ENCODE measurements at places on chromosomes 6 and 20. TPM values are rescaled to one million over a fixed set of nuclear protein-coding genes. Genes with fewer than 3 reads are reported as not detected.

DNA sequence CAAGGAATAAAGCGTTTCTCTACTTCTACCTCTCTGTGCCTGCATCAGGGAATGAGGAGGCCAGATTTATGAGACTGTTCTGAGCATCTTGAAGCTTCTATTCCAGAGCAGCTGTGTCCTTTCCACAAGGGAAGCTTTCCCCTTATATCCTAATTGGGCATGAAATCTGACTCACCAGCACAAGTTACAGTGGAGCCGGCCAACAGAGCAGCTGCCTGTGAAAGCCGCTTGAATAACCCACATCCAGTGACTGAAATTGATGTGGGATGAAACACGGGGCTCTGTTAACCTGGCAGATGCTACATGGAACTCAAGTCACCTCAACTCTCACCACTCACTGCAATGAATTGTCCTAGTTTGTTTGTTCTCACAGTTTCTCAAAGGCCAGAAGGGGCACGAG, 400.3 kb downstream of the TFAP2A start:
- no peak overlapping the region for H3K4me3 ChIP-seq
- no peaks in the 10 kb centered on the region for H3K36me3 ChIP-seq
- H3K27ac ChIP-seq, result no peak overlapping the region
- no peaks in the 10 kb centered on the region for H3K4me1 ChIP-seq

Gene ELMO2
- 65.4 TPM for total RNA-seq

Gene C20orf204
- total RNA-seq, result 0.41 TPM

Gene ADGRG6
- 6.7 TPM for total RNA-seq

DNA sequence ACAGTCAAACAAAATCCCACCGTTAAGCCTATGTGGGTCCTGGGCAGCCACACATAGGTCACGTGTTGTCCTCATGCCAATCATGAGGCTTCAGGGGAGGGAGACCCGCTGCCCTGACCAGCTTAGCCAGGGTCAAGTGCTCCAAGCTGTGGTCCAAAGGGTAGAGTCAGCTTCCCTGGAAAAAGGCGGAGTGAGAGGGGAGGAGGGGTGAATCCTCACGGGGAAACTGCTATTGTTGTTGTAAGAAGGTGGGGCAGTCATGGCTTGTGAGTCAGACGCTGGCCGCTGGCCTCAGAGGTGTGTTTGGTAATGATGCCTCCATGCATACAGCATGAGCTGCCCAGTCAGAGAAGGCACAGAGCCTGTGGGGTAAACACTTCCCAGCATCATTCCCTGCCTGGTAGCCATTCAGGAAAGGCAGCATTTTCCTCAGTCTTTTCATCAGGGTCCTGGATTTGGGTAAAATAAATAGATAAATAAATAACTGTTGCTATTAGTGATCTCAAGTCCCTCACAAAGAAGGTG, 8.7 kb downstream of the CST3 start:
- no peaks in the 10 kb centered on the region for H3K27me3 ChIP-seq
- no peak overlapping the region for H3K27ac ChIP-seq
- DNase-seq, result no peak
- H3K4me1 ChIP-seq, result no peaks in the 10 kb centered on the region
- no peak overlapping the region for H3K4me3 ChIP-seq
- no peaks in the 10 kb centered on the region for H3K36me3 ChIP-seq

DNA sequence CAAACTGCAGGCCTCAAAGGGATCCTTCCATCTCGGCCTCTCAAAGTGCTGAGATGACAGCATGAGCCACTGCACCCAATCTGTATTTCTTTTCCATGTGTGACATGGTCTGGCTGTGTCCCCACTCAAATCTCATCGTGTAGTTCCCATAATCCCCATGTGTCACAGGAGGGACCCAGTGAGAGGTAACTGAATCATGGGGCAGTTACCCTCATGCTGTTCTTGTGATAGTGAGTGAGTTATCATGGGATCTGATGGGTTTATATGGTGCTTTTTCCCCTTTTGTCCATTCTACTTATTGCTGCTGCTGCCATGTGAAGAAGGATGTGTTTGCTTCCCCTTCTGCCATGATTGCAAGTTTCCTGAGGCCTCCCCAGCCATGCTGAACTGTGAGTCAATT, 10.3 kb upstream of the BRPF3 start:
- DNase-seq, result no peak
- H3K36me3 ChIP-seq, result no peaks in the 10 kb centered on the region
- H3K27me3 ChIP-seq, result no peaks in the 10 kb centered on the region

GRCh38 chr20:50551288-50551687, 41.1 kb downstream of the PTPN1 start:
- H3K36me3 ChIP-seq, result no peaks in the 10 kb centered on the region
- no peak for DNase-seq
- H3K4me1 ChIP-seq, result peaks cover 51% of the 10 kb centered on the region
- no peaks in the 10 kb centered on the region for H3K27me3 ChIP-seq

Gene VIP
- total RNA-seq, result not detected

Gene SYCP2
- 0.36 TPM for total RNA-seq

GRCh38 chr6:105509506-105510331, 106.8 kb upstream of the PREP start:
- H3K27ac ChIP-seq, result no peak overlapping the region
- no peak for DNase-seq
- H3K4me3 ChIP-seq, result no peak overlapping the region
- H3K4me1 ChIP-seq, result no peaks in the 10 kb centered on the region
- no peaks in the 10 kb centered on the region for H3K36me3 ChIP-seq

Gene CARMIL1
- total RNA-seq, result 13.3 TPM

Gene SLC22A1
- not detected for total RNA-seq

- H3K36me3 ChIP-seq, result no peaks in the 10 kb centered on the region
- DNase-seq, result no peak
- H3K27ac ChIP-seq, result no peak overlapping the region
- H3K4me3 ChIP-seq, result no peak overlapping the region
- H3K27me3 ChIP-seq, result no peaks in the 10 kb centered on the region
- H3K4me1 ChIP-seq, result no peaks in the 10 kb centered on the region
Observed at GRCh38 chr6:38708496-38708895, 5.6 kb upstream of the GLO1 start.

DNA sequence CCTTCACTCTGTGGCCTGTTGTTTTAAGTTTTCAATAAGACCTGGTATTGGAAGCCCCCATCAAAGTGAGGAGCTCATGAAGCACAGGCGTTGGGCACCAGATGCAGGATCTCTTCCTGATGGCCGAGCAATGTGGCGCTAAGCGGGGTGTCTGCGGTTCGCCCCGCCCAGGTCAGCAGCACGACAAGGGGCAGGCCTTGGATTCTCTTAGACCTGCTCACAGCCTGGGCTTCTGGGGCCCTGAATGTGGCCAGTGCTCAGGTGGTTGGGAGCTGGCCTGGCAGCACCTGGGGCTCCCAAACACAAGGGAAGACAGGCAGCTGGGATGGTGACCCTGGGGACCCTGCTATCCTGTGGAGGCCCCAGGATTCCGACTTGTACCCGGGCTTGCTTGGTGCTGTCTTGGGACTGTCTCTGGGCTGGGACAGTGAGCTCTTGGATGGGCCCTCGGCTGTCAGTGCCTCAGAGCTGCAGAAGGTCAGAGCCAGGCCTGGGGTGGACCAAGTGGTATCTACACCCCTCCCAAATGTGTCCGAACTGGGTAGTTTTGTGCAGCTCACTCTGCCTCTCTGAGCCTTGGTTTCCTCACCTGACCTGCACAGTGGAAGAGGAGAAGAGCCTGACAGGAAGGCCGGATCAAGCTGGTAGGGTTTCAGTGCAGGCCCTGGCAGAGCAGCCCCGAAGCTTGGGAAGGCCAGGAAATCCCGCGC, 69.1 kb downstream of the PHACTR3 start:
- no peak overlapping the region for H3K4me3 ChIP-seq
- H3K27ac ChIP-seq, result no peak overlapping the region
- H3K27me3 ChIP-seq, result no peaks in the 10 kb centered on the region
- H3K4me1 ChIP-seq, result no peaks in the 10 kb centered on the region
- DNase-seq, result no peak
- H3K36me3 ChIP-seq, result no peaks in the 10 kb centered on the region

DNA sequence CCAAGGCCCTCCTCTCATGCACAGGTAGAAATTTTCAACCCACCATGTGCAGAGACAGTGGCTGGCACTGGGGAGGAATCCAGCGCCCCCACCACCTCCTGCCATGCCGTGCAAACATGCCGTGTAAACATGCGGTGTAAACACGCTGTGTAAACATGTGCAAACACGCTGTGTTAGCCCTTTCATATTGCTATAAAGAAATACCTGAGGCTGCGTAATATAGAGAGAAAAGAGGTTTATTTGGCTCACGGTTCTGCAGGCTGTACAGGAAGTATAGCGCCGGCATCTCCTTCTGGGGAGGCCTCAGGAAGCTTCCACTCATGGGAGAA, 218.3 kb downstream of the TAF4 start:
- DNase-seq, result no peak
- no peak overlapping the region for H3K4me3 ChIP-seq
- H3K27ac ChIP-seq, result no peak overlapping the region
- no peaks in the 10 kb centered on the region for H3K36me3 ChIP-seq
- no peaks in the 10 kb centered on the region for H3K27me3 ChIP-seq
- no peaks in the 10 kb centered on the region for H3K4me1 ChIP-seq

DNA sequence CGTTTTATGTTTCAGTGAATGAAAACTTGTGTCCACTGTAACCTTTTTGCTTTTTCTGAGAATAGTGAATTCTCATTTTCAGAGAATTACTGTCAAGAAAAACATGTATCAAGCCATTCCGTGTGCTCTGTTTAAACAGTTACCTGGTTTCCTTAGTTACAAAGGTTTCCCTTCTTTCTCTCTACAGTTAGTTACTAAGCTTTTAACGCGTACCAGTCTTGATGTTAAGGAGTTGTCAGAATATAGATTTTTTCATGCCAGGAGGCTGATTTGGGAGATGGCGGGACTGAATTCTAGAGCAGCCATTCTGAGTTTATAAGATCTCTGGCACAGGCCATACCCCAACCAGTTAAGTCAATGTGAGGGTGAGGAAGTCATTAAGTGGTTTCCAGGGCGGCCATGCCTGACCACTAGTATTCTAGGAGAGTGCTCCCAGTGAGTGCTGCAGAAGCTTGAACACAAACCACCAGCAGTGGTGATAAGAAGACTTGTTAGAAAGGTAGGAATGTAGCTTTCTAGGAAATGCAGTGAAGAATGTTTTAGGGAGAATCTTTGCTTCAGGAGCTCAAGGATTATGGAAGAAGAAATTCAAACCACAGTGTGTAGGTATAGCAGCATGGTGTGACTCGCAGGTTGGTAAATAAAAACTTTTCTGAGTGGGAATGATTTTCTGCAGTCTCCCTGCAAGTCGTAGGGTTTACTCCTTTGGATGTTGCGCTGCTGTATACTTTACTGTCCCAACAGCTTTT, 112.9 kb downstream of the JARID2 start:
- H3K27me3 ChIP-seq, result no peaks in the 10 kb centered on the region
- H3K4me3 ChIP-seq, result no peak overlapping the region
- H3K4me1 ChIP-seq, result peaks cover 8% of the 10 kb centered on the region
- H3K36me3 ChIP-seq, result no peaks in the 10 kb centered on the region
- DNase-seq, result no peak
- no peak overlapping the region for H3K27ac ChIP-seq

GRCh38 chr6:2793534-2794151, 28.4 kb downstream of the WRNIP1 start:
- no peak overlapping the region for H3K4me3 ChIP-seq
- H3K27ac ChIP-seq, result no peak overlapping the region
- DNase-seq, result no peak
- no peaks in the 10 kb centered on the region for H3K27me3 ChIP-seq
- H3K36me3 ChIP-seq, result no peaks in the 10 kb centered on the region
- no peaks in the 10 kb centered on the region for H3K4me1 ChIP-seq

DNA sequence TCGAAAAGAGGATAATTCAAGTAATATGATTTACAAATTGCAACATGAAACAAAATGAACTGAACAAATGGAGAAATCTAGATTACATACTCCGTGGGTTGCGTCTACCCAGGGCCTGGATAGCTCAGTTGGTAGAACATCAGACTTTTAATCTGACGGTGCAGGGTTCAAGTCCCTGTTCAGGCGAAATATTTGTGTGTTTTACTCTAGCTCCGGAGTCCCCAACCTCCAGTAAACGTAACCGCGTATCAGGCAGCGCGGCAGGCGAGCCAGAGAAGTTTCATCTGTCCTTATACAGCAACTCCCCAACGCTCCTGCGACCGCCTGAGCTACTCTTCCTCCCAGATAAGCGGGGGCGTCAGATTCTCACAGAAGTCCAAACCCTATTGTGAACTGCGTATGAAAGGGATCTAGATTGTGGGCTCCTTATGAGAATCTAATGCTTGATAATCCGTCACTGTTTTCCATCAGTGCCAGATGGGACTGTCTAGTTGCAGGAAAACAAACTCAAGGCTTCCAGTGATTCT, 176.1 kb downstream of the TRIM27 start:
- no peaks in the 10 kb centered on the region for H3K36me3 ChIP-seq
- no peak overlapping the region for H3K4me3 ChIP-seq
- DNase-seq, result no peak

- H3K36me3 ChIP-seq, result no peaks in the 10 kb centered on the region
- no peak overlapping the region for H3K4me3 ChIP-seq
- H3K27me3 ChIP-seq, result peaks cover 4% of the 10 kb centered on the region
- no peak overlapping the region for H3K27ac ChIP-seq
Observed at GRCh38 chr6:31489086-31489485, 8.9 kb upstream of the MICB start.

GRCh38 chr6:137717074-137718073, 149.7 kb upstream of the TNFAIP3 start:
- DNase-seq, result no peak
- H3K4me1 ChIP-seq, result no peaks in the 10 kb centered on the region
- H3K36me3 ChIP-seq, result no peaks in the 10 kb centered on the region
- H3K27ac ChIP-seq, result no peak overlapping the region
- H3K27me3 ChIP-seq, result no peaks in the 10 kb centered on the region

Gene ZBTB12
- 4.5 TPM for total RNA-seq

DNA sequence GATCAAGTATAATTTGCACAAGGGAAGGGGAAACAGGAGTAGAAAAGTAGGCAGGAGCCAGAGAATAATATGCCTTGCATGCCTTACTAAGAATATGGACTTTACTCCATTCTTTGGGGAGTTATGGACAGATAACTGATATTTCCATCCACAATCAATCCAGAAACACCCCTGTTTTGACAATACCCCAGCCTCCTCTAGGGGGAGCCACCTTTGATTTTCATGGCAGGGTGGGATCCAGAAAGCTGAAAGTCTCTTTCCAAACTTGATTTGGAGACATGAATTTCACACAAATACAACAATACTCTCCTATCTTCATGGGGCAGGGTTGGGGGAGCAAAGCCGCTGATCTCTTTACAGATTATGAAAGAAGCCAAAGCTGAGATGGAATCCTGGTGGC, 404.1 kb downstream of the FOXA2 start:
- no peaks in the 10 kb centered on the region for H3K27me3 ChIP-seq
- H3K4me1 ChIP-seq, result no peaks in the 10 kb centered on the region
- H3K27ac ChIP-seq, result no peak overlapping the region

DNA sequence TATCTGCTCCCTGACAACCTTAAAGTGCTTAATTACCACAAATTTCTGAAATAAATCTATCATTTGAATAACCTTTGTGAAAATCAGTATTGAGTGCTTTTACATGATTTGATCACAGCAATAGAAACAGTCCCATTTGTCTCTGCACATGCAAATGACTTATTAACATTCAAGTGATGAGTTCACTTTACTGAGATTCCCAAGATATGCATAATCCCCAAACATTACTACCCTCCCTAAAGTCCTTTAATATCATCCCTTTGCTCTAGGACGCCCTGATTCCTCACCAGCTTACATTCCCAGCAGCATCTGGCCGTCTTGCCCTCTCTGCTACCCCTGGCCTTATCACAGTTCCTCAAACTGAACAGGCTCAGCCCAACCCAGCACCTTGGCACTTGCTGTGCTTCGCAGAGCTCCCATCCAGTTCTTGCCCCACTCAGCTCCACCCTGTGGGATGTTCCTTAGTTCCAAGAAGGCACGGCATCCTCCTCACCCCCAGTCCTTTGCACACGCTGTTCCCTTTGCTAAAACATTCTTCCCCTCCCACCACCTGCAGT, 347.5 kb downstream of the PREX1 start:
- H3K27ac ChIP-seq, result no peak overlapping the region
- no peaks in the 10 kb centered on the region for H3K4me1 ChIP-seq
- no peaks in the 10 kb centered on the region for H3K27me3 ChIP-seq

All from adrenal gland (tissue), 19 donors.